ENCODE measurements at places on chromosomes 7 and 10. TPM values are rescaled to one million over a fixed set of nuclear protein-coding genes. Genes with fewer than 3 reads are reported as not detected.

The PTPRN2 gene
- 3.3 TPM for polyA plus RNA-seq

The HOXA5 gene
- 42.0 TPM for polyA plus RNA-seq

The PNLIPRP1 gene
- 0.24 TPM for polyA plus RNA-seq

The CEP55 gene
- polyA plus RNA-seq, result 0.32 TPM

Measured in adrenal gland (tissue), 19 donors.